Activated T-helper 1 cell treated with Interleukin-2 at 50 U/mL for 16 hours (primary cell): ENCODE measurements at places on chromosomes 5 and 9.

- DNase-seq: no peak
Observed at GRCh38 chr9:20981486-20981885, 50.0 kb downstream of the HACD4 start.

DNA sequence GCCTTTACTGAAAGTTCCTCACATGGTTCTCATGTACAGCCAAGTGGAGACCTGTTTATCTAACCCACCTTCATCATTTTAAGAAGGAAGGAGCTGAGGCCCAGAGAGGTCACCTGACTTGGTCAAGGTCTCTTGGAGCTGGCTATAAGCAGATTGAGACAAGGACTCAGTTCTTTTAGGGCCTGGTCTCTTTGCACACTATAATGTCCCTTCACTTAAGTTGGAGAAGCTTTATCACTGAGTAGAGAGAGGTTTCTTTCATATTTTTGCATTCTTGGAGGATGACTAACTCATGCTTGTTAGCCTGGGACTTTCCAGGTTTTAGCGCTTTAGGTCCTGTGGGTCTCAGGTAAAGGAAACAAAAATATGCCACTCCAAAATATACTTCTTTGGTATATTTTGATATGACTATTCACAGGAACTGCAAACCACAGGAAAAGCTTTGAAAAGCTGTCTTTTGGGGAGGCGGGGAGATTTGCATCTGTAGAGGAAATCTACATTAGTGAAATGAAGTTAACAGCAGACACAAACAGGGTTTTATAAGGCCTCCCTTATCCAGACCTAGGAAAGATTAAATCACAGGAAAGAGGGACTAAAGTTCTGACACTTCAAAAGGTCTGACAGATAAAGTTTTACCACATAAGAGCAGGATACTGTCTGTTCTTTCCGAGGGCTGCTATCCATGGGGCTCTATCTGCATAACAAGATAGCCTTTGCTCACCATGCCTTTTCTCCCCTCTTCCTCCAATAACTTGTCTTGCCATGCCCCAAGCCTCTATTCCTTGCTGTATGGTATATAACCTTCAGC lies 95.8 kb upstream of the ANKRD55 start:
- no peak for DNase-seq

DNA sequence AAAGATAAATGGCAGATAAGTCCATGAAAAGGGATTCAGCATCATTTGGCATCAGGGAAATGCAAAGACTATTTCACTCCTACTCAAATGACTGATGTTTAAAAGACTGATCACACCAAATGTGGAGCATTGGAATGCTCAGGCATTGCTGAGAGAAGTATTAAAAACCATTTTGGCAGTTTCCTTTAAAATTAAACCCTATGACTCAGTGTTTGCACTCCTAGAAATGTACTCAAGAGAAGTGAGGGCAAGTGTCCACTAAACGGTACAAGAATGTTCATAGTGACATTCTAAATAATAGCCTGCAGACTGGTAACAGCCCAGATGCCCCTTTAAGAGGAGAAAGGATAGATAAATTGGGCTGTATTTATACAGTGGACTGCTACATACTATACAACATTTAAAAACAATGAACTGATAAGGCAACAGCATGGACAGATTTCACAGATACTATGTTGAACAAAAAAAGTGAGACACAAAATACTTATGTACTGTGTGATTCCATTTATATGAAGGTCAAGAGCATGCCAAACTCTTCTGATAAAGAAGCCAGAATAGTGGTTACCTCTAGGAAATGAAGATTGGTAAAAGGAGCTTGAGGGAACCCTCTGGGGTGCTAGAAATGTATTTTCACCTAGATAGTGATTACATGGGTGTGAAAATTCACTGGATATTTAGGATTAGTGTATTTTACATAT lies 24.6 kb downstream of the APC start:
- DNase-seq: no peak

GRCh38 chr5:87242242-87242641 lies 25.4 kb upstream of the RASA1 start:
- no peak for DNase-seq

DNA sequence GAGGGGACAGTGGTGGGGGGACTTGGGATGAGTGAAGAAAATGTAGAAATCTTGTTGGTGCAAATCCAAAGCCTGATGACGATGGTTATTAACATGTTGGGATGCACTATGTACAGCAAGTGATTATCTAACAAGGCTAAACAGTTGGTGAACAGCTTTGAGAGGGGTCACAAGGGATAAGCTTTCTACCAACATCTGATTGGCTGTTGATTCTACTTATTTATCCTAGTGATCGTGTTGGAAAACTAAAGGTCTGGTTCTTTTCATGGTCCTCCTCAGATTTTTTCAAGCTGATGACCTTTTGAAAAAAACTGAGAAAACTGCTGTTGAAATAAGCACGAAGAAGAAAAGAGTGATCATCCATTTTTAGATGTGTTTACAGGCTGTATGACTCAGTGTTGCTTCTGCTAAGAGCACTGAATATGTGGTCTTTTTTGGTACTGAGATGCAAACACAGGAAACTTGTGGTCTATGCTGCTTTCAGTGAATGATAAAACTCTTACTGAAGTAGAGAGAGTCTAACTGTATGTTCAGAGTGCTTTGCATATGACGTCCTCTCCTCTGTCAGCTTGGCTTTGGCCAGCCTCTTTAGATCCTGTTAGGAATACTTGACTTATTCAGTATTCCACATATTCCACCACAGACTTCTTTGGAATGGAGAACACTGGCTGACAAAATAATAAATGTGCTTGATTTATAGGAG lies 174.8 kb downstream of the SLF1 start:
- no peak for DNase-seq
